ENCODE measurements at places on chromosomes 3 and 15. TPM values are rescaled to one million over a fixed set of nuclear protein-coding genes. Genes with fewer than 3 reads are reported as not detected.

DNA sequence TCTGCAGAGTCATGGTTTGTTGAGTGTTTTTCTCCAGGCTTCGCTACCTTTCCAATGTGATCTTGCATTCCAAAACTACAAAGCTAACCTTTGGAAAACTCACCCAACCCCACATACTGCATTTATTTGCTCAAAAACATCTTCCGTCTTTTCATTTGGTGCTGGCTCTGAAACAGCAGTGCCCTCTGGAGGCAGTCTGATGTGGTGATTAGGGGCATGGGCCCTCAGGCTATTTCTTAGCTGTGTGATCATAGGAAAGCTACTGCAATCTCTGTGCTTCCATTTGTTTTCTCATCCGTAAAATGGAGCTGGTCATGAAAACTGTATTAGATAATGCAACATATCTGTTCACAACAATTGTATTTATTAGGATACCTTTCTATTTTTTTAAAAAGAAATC is 47.0 kb downstream of the MTHFS start:
- H3K36me3 ChIP-seq, result no peaks in the 10 kb centered on the region
- no peaks in the 10 kb centered on the region for H3K27me3 ChIP-seq
- no peak overlapping the region for H3K27ac ChIP-seq
- H3K4me1 ChIP-seq, result no peaks in the 10 kb centered on the region
- H3K4me3 ChIP-seq, result no peak overlapping the region

- H3K36me3 ChIP-seq, result no peaks in the 10 kb centered on the region
- no peaks in the 10 kb centered on the region for H3K4me1 ChIP-seq
- no peaks in the 10 kb centered on the region for H3K27me3 ChIP-seq
- no peak overlapping the region for H3K27ac ChIP-seq
These were observed 384.3 kb upstream of the GBE1 start for GRCh38 chr3:82145742-82146141.

GRCh38 chr3:126442094-126442855 is 33.4 kb downstream of the ZXDC start:
- no peaks in the 10 kb centered on the region for H3K4me1 ChIP-seq
- DNase-seq, result no peak
- no peak overlapping the region for H3K4me3 ChIP-seq
- no peak overlapping the region for H3K27ac ChIP-seq

GRCh38 chr3:115913069-115913686 is 289.9 kb downstream of the GAP43 start:
- H3K4me1 ChIP-seq, result no peaks in the 10 kb centered on the region
- H3K4me3 ChIP-seq, result no peak overlapping the region
- no peaks in the 10 kb centered on the region for H3K27me3 ChIP-seq
- no peak for DNase-seq
- H3K27ac ChIP-seq, result no peak overlapping the region

Gene OXTR
- 250 TPM for total RNA-seq

Gene SMCO1
- total RNA-seq, result not detected
